Globus pallidus (tissue), 1 donor: ENCODE measurements at places on chromosomes 6 and 20.

DNA sequence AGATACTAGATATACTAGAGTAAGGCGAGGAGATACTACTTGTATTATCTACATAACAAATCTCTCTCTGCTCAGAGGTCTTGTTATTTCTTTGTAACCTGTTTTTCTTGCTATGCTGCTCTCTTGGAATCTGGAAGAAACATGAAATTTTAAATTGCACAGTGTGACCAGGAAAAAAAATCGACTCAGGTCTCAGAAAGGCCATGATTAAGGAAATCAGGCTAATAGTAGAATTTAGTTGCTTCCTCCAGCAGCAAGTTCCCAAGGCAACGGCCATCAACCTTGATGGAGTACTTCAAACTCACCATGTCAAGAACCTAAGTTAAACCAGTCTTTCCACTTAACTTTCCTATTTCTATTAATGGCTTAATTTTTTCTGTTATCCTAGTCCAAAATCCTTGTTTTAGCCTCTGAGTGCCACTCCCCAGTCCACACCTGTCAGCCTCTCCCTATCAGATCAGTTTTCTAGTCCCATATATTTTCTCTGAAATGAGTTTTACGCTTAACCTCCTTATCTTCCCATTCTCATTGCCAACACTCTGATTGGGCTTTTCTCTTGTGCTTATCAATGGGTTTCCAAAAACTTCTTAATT is 87.7 kb upstream of the BEND3 start:
- no peak for DNase-seq

GRCh38 chr6:156352861-156353260 is 424.3 kb upstream of the ARID1B start:
- no peak for DNase-seq

DNA sequence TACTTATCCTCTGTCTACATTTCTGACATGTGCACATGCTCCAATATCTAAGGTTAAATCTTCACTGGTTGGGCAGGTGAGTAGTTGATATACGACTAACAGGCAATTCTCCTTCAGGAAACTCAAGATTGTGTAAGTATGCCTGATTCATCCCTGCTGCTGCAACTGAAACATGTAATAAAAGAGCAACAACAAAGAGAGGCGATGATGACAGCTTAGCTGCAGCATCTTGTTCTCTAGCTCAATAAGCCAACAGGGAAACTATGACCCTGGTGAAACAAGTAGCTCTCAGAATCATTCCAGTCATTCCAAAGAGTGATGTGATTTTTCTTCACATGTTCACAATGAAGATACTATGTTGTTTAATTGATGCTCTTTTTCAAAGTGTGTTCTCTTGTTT is 74.4 kb downstream of the ELOVL4 start:
- no peak for DNase-seq

- no peak for DNase-seq
Measured at GRCh38 chr20:50750145-50750671, 18.8 kb downstream of the PARD6B start.

DNA sequence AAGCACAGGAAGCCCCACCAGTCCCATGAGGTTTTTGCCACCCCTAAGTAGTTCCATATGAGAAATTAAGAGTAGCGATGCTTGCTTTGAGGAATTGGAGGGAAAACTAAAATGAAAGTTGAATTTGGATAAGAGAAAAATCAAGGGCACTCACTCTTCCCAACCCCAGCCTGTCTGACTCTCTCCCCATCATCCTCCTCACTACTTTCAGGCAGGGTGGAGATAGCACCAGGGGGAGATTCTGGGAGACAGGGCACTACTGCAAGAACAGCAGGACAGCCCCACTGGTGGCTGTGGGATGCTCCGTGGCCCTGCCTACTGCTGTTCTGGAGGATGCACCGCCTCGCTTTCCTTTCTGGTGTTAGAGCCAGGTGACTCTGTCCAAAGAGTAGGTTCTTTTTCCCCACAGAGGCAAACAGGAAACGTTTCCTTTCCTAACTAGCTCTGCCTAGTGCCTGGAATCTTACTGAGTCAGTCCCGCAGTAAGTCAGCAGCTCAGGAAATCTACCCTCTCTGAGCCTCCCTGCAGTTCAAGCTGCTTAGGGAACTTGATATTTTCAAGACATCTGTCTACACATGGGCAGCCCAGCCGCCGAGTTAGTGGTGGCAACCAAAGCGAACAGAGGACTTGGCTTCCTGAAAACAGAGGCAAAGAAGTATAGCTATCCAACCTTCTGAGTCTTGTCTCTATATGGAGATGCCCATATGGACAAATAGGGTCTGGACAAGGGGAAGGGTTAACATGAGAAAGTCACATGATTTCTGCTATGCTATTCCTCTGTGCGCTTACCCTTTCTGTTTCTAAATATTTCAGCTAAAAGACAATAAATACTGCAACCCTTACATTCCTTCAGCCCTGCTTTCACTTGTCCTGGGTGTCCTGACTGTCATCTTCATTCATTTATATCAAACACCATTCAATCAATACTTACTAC is 11.4 kb downstream of the HLA-E start:
- DNase-seq, result no peak

DNA sequence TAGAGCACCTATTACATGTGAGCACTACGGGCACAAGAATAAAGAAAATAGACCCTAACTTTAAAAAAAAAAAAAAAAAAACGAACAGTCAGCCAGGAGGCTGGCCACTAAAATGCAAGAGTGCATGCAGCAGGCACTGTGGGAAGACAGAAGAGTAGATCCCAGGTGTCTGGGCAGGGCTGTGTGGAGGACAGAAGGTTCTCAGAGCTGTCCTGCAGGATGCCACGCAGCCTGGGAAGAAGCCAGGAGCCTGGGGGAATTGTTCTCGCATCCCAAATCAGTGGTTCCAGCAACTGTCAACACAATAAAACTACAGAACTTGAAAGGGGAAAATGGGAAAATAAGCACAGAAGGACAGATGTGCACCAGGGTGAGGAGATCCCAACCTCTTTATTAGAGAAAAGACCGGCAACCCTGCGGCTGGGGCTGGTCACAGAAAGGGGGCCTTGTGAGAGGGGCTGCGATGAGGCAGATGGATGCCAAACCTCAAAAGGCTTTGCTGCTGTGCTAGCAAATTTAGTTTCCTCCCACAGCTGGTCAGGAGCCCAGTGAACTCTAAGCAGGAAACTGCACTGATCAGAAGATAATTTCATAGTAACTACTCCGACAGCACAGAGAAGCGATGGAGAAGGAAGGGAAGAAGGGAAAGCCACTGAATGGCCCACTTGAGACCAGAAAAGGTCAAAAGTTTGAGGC is 30.9 kb downstream of the MAP3K5 start:
- DNase-seq, result no peak

GRCh38 chr6:134631398-134631924 is 313.5 kb upstream of the SGK1 start:
- no peak for DNase-seq

DNA sequence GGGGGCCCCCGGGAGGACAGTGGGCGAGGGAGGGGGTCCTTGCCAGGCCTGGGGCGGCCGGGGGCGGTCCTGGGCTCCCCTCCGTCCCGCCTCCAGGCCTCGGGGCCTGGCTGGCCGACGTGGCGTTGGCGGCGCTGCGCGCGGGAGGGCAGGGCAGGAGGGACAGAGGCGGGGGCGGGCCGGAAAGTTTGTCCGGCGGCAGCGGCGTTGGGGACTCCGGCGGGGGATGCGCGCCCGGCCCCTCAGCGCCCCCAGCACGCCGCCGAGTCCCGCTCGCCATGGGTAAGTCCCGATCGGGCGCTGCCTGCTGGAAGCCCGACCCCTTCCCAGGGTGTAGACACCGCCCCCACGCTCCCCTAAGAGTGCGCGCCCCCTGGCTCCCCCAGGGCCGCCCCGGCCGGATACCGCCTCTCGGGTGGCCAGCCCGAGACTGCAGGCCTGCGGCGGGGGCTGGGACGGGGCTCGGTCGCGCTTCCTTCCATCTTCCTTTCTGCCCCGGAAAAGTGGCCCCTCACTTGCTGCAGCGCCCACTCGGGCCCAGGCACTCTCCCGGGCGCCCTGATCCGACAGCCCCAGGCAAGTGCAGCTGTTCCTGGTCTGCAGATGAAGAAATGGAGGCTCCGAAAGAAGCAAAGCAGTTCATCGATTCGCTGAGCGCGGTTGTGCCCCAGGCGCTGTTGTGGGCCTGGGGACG is at the start of gene SLC2A10:
SLC2A10 (plus strand) TSS at position 191 of the 694 bp plus-strand sequence; CDS start at position 279, 88 bp downstream.
- no peak for DNase-seq

- no peak for DNase-seq
Measured at GRCh38 chr20:34010405-34010931, 16.8 kb downstream of the RALY start.

GRCh38 chr6:85923013-85923430 is 280.3 kb upstream of the SYNCRIP start:
- DNase-seq, result peak; percentile 53

- no peak for DNase-seq
Measured at GRCh38 chr6:45426251-45426650, 48.5 kb upstream of the SUPT3H start.

DNA sequence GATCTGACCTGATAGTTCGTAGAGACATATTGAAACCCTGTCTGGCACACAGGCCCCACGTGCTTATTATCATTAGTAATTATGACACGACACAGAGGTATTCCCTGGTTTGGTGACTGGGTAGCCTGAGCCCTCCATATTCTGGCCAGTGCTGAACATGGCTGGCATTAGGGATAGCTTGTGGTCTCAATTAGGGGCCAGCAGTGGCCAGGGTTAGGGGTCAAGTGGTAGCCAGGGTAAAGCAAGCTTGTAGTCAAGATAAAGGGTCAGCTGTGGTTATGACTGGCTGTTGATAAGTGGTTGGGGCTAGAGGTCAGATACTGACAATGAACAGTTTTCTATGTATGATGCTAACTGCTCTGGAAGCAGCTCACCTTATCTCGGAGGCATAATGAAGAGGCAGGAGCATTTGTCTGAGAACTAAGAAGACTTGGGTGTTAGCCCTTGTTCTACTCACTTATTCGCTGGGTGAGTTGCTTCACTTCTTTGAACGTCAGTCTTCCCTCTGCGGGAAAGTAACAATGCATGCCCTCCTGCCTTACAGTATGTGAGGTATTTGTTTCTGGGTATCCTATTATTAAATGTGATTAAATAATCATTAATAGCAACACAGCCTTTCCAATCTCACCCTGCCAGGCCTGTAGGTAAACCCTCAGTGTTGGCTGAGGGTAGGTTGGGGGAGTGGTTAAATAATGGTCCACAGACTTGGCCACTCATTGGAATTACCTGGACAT is 66.7 kb downstream of the VEGFA start:
- DNase-seq, result no peak

DNA sequence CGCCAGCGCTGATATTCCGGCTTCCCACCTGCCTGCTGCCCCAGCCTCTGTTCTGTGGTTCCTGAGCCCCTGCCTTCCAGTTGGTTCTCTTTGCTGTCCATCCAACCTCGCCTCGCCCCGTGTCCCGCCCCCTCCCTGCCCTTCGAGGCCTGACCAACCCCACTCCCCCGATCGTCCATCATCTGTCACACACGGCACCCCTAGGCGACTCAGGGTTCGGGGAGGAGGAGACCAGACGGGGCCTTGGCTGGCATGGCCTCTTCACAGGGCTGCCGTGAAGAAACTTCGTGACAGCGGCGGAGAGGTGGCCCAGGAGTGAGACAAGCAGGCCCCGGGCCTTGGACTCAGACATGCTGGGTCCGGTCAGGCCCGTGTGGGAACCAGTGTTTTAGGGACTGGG is 226.1 kb downstream of the QKI start:
- no peak for DNase-seq

- DNase-seq, result peak; percentile 54
Measured at GRCh38 chr20:56171087-56172012, 77.2 kb upstream of the MC3R start.

DNA sequence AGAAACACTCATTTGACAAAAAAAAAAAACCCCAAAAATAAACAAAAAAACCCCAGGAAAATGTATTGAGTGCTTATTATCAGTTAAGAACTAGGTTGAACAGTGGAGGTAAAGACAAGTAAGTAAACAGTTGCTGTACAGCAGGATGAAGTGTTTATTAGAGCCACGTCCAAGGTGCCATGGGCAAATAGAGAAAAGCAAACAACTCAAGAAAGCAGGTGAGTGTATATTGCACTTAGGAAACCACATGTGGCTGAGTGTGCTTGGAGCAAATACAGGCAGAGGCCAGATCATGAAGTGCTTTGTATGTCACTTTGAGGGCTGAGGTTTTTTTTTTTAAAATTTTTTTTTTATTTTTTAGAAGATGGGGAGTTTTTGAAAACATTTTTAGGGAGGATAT is 98.3 kb downstream of the MACROD2 start:
- no peak for DNase-seq

GRCh38 chr20:60254901-60255411 is 296.7 kb downstream of the CDH26 start:
- no peak for DNase-seq

- no peak for DNase-seq
Measured at GRCh38 chr20:46595933-46596332, 45.5 kb upstream of the OCSTAMP start.

DNA sequence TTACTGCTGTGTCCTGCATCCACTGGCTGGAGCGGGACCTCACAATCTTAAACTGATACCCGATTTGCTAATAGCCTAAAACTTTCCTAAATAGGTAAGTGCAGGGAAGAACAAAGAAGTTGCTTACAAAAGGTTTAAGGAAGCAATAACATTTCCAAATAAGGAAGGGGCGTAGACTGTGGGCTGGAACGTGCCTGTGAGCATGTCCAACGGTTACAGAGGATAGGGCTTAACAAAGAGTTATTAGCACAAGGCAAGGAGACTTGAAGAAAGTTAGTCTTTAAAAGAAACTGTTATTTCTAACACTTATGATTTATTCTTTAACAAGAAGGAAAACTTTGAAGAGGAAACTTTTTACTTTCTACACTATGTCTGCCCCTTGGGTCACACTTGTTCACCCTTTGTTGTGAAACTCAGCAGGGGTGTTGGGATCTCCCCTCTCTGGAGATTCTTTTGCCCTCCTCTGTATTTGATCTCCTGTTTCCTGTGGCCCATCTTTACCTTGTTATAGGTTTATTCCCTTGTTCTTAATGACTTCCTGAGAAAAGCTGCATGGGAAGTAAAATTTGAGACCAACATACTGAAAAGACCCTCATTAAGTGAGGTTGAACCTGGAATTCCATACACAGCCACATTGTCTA is 28.7 kb downstream of the KAT14 start:
- no peak for DNase-seq

DNA sequence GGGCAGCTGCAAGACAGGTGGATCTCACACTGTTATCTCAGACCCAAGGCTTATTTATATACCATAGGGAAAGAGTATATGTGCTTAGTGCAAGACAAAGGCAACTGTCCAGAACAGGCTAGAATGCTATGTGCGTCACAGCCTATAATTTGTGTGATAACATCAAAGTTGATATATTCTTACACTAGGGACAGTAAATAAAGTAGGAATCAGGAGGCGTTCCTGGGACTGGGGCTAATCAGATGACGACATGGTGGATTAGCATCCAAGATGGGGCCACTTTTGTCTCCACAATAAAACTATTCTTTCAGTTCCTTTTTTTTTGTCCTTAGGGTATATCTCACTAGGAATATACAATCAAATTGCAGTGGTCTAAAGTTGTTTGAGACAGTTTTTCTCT is 54.9 kb upstream of the IER3 start:
- no peak for DNase-seq

- no peak for DNase-seq
Measured at GRCh38 chr20:35568645-35569044, 26.8 kb downstream of the ERGIC3 start.

GRCh38 chr20:47686545-47686944 is 98.7 kb downstream of the SULF2 start:
- no peak for DNase-seq
